ENCODE measurements at places on chromosomes 2 and 18.

DNA sequence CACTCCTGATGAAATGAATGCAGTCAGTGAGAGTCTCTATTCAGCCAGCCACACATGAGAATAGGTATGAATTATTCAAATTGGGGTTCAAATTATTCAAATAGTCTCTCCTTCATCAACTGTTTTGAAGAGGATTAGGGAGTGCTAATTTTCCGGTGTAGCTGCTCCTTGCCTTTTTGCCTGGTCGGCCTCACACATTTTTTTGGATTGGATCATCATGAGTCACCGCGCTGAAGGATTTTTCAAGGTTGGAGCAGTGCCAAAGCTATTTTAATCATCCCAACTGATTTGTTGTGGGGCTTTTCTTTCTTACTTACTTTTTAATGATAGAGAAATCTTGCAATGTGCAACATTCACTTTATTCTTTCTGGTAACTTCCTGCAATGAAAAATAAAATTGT lies 2.4 kb upstream of the DTNA start:
- peak; percentile 24 for DNase-seq

DNA sequence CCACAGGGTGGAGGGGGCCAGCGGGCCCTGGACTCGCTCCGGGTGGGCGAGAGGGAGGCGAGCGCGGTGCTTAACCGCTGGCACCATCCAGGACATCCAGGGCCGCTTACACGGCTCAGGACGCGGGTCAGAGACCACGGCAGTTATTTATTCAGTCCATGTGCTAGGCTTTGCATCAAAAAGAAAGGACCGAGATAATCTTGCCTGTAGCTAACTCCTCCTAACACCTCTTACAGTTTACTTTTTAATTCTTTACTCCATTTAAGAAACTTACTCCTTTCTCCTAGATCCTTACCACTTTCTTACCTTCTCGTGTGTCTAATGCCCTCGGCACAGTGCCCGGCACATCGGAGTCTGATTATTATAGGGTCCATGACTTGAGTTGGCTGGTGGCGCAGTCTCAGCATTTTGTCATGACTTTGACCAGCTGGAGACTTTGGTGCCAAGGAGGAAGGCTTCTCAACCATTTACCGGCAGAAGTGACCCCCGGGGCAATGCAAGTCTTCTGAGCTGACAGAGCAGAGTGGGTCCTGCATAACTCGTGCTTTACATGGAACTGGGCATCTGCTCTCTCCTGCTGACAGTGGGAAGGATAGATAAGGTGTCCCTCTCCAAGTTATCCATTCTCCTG lies 503 bp downstream of the ANXA4 start:
- DNase-seq: no peak

DNA sequence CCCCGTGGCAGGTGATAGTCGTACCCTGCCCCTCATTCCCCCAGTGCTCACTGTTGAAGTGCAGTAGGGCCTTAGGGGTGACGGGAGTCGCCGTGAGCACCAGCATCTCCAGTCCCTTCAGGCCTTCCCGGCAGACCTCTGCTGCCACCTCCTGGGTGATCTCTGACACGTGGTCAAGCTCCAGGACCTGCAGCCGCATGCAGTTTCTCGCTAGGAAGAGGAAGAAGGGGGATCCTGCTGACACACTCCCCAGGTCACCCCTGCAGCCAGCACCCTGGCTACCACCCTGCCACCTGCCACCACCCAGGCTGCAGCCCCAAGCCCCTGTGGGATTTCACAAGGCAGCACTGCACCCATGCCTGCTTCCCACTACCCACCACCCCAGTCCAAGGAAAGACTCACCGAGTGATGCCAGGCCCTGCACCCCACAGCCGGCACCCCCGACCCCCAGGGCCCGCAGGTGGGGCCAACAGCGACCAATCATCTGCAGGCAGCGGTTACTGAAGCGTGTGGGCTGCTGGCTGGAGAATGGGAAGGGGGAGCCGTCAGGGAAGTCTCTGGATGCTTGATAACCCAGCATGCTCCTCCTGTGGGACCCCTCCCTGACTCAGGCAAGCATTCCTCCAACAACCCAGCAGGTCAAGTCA lies 23.8 kb downstream of the FBXO41 start:
- DNase-seq: no peak

DNA sequence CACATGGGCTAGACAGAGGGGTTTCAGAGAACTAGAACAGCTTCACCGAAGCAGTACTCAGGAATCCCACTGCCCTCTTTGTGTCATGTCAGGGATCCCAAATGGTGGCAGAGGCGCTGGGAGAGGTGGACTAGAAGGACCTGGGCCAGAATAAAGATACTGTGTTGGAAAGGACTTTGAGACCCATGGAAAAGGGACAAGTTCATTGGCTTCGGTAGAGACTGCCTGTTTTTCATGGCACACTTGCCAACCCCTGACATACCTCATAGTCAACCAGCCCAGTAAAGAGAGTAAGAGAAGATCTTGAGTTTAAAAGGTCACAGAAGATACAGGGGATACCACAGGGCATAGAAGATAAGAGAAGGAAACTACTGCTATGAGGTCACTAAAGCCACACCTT lies 381.0 kb downstream of the RIT2 start:
- no peak for DNase-seq

DNA sequence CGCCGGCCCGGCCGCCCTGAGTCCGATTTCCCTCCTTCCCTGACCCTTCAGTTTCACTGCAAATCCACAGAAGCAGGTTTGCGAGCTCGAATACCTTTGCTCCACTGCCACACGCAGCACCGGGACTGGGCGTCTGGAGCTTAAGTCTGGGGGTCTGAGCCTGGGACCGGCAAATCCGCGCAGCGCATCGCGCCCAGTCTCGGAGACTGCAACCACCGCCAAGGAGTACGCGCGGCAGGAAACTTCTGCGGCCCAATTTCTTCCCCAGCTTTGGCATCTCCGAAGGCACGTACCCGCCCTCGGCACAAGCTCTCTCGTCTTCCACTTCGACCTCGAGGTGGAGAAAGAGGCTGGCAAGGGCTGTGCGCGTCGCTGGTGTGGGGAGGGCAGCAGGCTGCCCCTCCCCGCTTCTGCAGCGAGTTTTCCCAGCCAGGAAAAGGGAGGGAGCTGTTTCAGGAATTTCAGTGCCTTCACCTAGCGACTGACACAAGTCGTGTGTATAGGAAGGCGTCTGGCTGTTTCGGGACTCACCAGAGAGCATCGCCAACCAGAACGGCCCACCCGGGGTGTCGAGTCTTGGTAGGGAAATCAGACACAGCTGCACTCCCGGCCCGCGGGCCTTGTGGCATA lies 4.6 kb downstream of the SIX2 start:
- no peak for DNase-seq

- no peak for DNase-seq
Observed at GRCh38 chr2:41483982-41484857, 563.6 kb upstream of the PKDCC start.

GRCh38 chr2:202290970-202291369 lies 25.4 kb downstream of the NOP58 start:
- DNase-seq: no peak

- DNase-seq: peak; percentile 26
Observed at GRCh38 chr2:231684314-231685223, 23.8 kb upstream of the PTMA start.

Data from NCI-H510A (cell line).